Lung (tissue), 17 donors: ENCODE measurements at places on chromosomes 4 and X. TPM values are rescaled to one million over a fixed set of nuclear protein-coding genes. Genes with fewer than 3 reads are reported as not detected.

- DNase-seq = peak; percentile 64
Observed at GRCh38 chr4:186318481-186318880, 52.5 kb downstream of the F11 start.

The DAPP1 gene
- total RNA-seq = 24.6 TPM

DNA sequence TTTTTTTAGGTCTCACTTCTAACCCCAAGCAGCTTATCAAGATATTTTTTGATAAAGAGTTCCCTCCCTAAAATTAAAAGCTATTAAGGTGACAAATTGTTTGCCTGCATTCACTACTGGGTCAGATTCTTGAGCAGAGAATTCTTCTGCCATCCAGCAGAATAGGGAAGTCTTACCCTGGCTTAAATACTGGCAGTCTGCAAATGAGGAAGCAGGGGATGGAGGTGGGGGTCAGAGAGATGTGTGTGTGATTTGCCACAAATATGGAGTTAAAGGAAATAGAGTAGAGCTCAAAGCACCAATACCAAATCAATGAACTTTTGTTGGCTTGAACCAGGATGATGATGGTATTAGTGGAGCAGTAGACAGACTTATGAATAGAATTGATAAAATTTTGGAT, 122.2 kb downstream of the ANXA5 start:
- no peak for DNase-seq

- no peak for DNase-seq
Observed at GRCh38 chr4:15395311-15395710, 32.5 kb upstream of the C1QTNF7 start.

The ETDA gene
- total RNA-seq = not detected

DNA sequence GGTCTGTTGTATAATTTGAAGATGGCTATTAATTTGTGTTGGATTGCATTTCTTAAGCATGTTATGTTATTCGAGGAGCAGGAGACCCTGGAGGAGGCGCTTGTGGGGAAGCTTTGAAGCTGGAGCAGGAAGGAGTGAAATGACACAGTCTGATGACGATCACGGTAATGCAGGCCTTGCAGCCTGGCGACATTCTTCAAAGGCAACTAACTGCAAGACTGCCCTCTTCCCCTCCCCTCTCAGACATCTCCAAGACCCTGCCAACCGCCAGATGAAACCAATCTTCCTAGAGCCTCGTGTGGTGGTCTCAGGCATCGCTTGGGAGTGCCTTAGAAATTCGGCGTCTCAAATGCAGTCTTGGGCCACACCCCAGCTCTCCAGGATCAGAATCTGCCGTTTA, 16.1 kb downstream of the CLCN4 start:
- peak; percentile 91 for DNase-seq

GRCh38 chrX:1138476-1139184, 73.8 kb downstream of the CRLF2 start:
- DNase-seq = no peak

The MAGED4B gene
- 35.6 TPM for total RNA-seq

GRCh38 chr4:185464887-185465286, 6.6 kb downstream of the CCDC110 start:
- DNase-seq = peak; percentile 83

- no peak for DNase-seq
Observed at GRCh38 chr4:77819404-77819842, 255 bp upstream of the CNOT6L start.

The INTU gene
- total RNA-seq = 8.2 TPM

The C4orf36 gene
- 2.0 TPM for total RNA-seq
